ENCODE measurements at places on chromosomes 11 and 22.
A peak's percentile ranks its signal among the peaks of the same experiment; 100 is the strongest.

DNA sequence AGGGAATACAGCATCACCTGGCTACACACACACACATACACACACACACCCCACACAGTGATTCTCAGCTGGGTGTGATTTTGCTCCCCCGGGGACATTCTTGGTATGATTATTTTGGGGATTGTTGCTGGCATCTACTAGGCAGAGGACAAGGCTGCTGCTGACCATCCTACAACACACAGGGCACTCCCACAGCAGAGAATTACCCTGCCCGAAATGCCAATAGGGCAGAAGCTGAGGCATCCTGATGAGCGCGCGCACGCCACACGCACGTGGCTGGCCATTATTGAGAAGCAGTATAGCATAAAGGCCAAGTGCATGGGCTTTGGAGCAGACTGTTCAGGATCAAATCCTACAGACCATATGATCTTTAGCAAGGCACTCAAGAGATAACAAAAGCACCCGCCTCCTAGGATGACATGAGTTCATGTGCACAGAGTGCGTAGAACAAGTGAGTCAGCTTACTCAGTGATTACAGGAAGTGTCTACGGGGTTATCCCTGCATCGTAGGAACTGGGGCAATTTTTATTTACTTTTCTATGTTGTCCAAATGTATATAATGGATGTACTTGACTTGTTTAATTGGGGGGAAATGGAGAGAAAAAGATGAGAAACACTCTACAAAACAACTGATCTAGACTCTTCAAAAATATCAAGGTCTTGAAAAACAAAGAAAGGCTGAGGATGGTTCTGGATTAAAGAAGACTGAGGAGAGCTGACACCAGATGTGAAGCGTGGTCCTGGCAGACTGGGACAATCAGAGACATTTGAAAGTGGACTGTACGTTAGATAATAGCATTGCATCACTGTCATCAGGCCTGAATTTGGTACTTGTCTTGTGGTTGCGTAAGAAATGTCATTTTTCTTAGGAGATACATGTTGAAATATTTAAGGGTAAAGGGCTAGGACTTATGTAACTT lies 7.2 kb upstream of the EHD1 start:
- DNase-seq: peak; percentile 59

GRCh38 chr11:64759722-64760719 lies at the start of gene PYGM:
TSS of gene PYGM (minus strand) at chr11:64759974. CDS start at chr11:64759898, 76 bp downstream.
- peak; percentile 42 for DNase-seq

DNA sequence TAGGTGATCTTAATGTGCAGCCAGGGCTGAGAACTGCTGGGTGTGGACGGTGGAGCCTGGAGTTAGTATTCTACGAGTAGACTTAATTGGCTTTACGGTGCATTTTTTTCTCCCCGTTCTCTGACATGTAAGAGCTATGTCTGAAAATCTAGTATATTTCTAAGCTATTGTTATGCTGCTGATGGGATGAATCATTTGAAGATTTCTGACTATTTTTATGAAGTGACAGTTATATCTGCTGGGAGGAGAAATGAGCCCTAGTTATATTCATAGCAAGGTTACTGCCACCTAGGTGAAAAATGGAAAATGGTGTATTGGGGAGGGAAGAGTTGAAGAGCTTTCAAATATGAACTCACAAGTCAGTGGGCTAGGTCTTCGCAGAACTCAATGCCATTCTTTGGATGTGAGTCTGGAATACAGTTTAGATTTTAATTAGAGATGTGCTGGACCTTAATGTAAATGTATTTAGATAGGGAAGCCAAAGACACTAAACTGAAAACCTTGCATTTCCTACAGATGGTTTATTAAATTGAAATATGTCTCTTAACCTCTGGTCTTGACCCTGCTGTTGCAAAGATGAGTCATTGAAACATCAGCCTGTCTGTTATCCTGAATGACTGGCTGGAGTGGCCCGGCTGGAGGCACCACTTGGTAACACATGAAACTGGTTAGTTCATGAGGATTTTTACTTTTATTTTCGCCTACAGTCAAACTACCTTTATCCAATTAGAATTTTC lies 293.7 kb downstream of the DDX10 start:
- no peak for DNase-seq

GRCh38 chr11:116823031-116823843 lies at the start of gene APOA4:
TSS of gene APOA4 (minus strand) at chr11:116823304. CDS start at chr11:116823191, 113 bp downstream.
- DNase-seq: no peak

DNA sequence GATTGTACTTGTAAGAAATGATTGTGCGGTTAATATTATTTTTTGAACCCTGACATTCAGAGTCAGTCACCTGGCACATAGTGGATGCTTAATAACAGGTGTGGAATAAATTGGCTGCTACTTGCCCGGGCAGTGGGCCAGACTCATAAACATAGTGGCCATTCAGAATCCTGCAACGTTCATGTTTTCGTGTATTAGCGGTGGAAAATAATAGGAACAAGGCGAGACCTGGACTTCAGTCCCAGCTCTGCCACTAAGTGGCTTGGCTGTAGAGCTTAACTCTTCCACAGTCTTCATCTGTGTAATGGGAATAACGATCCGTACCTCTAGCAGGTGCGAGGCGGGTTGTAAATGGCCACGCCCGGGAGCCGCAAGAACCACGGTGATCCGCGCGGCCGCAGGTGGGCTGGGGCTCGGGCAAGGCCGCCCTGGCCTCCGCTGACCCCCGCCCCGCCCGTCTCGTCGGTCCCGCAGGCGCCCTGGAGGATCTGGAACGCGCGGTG lies 761 bp upstream of the TMEM25 start:
- DNase-seq: no peak

DNA sequence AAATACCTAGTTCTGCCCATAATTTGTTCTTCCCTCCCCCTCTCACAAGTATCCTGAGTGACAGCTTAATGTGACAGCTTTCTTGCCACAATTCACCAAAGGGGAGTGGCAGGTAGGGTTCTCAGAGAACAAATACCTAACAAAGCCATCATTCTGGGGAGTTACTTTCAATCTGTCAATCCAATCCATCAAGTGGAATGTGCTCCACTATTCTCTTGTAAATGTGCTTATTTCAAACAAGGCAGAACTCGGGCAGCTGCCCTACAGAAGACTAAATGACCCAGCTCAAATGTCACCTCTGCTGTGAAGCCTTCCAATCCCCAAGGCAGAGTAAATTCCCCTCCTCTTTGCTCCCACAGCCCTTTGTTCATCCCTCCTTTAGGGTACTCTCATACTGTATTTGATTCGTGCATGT lies 27.8 kb downstream of the LGR4 start:
- no peak for DNase-seq

GRCh38 chr11:85481862-85482261 lies 145.3 kb downstream of the DLG2 start:
- DNase-seq: no peak

DNA sequence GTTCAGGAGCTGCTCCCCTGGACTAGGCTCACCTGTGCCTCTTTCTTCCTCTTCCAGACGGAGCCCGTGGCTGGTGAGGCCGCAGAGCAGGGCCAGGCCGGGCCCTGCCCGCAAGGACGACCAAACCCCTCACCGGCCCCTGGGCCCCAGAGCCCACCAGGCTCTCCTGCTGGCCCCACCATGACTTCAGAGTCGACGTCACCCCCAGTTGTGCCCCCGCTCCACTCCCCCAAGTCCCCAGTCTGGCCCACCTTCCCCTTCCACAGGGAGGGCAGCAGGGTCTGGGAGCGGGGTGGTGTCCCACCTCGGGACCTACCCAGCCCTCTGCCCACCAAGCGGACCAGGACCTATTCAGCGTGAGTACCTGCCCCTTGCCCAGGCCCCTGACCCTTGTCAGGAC lies 11.0 kb downstream of the CSDC2 start:
- no peak for DNase-seq
